Hematopoietic multipotent progenitor cell (in vitro differentiated cells): ENCODE measurements at places on chromosomes 13 and 19.
A peak's percentile ranks its signal among the peaks of the same experiment; 100 is the strongest.

DNA sequence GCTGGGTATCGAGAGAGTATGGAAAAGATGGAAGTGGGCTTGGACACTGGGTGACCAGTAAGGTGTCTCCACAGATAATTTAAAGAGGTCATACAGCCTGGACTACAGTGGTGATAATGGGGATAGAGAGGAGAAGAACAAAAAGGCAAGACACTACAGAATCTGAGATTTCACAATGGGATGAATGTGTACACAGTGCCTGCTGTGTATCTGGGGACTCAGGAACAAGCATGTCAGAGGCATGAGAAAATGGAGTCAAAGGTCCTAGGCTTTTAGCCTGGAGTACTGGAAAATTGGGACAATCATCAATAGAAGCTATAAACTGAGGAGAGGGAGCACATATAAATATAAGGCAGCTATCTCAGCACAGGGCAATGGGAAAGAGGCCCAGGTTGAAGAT is 69.4 kb downstream of the TSC22D1 start:
- DNase-seq: no peak

GRCh38 chr13:42612021-42612765 is 38.2 kb downstream of the TNFSF11 start:
- no peak for DNase-seq

- DNase-seq: no peak
Observed at GRCh38 chr13:67914535-67914934, 684.4 kb upstream of the PCDH9 start.

DNA sequence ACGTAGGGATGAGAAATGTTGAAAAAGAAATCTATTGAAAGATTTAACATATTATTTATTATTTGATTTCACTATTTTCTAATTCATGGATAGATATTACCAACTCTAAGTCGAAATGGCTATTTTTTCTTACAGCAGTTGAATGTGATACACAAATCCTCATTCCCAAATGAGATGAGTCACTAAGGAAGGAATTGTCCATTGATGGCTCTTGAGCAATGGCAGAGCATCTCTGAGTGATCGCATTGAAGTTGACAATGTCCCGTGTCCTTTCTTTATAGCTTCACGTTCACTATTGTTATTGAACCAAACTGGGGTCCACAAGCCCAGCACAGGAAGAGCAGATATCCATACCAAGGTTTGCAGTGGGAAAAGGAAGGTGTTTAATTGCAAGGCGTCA is 648.3 kb upstream of the SPRY2 start:
- DNase-seq: no peak

- no peak for DNase-seq
Observed at GRCh38 chr19:3105641-3106508, 11.7 kb downstream of the GNA11 start.

GRCh38 chr13:110509971-110510786 is 51.3 kb downstream of the RAB20 start:
- DNase-seq: peak; percentile 76

DNA sequence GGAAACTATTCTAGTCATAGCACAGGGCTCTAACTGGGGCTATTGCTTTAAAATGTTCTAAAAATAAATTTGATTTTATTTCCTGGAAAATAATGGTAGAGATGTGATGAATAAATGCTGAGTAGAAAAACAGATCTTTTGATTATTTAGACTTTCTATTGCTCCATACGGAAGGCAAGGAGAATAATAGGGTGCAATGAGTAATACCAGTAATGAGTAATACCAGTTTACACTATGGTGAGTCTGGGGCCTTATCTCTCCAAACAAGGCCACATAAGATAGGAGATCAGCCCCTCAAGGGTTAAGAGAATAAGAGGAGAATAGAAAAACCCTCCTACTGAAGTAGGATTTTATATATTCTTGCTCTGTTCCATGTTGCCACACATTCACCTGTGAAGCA is 390.4 kb downstream of the KLF5 start:
- DNase-seq: no peak

DNA sequence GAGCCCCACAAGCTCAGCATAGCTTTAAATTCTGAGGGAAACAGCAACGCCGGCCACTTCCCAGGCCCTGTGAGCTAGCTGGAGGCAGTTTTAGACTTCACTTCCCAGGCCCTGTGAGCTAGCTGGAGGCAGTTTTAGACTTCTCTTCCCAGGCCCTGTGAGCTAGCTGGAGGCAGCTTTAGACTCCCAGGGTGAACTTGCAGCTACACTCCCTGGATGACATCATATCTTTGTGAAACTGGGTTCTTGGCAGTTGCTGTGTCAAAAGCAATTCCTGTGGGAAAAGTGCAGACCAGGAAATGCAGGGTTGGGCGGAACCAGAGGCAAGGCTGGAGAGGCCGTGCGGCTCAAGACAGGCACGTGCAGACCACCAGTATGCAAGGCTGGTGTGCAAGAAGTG is 12.7 kb downstream of the SOX1 start:
- DNase-seq: no peak

DNA sequence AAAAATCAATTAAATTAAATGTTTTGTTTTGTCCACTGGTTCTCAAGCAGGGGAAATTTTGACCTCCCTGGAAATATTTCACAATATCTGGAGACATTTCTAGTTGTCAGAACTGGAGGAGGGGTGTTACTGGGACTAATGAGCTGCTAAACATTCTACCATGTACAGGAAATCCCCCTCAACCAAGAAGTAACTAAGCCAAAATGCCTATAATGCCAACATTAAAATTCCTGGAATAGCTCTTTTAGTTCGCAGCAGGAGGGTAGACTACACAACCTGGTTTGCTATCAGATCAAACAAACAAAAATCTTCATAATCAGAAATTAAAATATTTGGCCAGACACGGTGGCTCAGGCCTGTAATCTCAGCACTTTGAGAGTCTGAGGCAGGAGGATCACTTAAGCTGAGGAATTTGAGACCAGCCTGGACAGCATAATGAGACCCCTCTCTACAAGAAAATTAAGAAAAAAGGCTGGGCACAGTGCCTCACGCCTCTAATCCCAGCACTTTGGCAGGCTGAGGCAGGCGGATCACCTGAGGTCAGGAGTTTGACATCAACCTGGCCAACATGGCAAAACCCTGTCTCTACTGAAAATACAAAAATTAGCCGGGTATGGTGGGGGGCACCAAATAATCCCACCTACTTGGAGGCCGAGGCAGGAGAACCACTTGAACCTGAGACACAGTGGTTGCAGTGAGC is 13.7 kb upstream of the SMARCA4 start:
- DNase-seq: no peak

- no peak for DNase-seq
Observed at GRCh38 chr13:50326811-50327210, 311.6 kb downstream of the KCNRG start.

GRCh38 chr19:2812414-2813234 is 7.0 kb upstream of the ZNF554 start:
- DNase-seq: no peak

DNA sequence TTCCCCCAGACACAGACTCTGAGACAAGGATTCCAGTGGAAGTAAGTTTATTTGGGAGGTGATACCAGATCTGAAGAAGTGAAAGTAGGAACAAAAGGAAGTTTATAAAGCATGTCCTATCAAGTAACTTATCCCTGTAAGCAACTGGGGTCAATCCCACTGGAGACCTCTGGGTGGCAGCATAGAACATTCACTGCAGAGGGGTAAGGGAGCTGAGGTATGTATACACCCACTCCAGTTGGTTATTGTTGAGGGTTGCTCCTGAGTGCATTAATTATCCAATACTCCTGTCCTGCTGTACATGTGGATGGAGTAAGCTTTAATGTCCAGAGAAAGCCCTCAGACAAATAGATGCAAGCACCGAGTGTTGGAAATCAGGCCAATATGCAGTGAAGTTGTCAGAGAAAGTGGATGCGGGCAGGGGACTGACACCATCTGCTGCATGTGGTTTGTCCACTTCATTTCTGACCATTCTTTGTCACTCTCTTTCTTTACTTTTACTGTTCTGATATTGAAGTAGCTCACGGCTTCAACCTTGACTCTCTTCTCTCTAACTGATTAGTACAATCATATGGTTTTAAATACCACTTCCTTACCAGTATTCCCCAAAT is 46.7 kb downstream of the NOTCH3 start:
- DNase-seq: peak; percentile 57
